ENCODE measurements at places on chromosomes 5 and 9.

DNA sequence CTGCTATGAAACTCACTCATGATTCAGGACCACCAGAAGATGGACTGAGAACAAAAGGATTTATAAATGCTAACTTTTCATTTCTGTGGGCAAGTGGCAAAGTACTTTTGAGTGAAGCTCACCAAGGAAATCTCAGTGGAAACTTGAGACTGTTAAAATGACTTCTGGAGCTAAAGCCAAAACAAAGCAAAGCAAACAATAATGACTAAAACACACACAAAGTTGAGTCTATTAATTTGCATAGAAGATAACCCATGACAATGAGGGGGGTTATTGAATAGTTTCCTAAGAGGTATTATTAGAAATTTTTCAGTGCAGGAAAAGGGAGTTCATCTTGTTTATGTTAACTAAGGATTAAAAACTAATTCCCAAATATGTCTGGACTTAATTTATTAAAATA lies 612.8 kb upstream of the FAM174A start:
- DNase-seq: no peak

DNA sequence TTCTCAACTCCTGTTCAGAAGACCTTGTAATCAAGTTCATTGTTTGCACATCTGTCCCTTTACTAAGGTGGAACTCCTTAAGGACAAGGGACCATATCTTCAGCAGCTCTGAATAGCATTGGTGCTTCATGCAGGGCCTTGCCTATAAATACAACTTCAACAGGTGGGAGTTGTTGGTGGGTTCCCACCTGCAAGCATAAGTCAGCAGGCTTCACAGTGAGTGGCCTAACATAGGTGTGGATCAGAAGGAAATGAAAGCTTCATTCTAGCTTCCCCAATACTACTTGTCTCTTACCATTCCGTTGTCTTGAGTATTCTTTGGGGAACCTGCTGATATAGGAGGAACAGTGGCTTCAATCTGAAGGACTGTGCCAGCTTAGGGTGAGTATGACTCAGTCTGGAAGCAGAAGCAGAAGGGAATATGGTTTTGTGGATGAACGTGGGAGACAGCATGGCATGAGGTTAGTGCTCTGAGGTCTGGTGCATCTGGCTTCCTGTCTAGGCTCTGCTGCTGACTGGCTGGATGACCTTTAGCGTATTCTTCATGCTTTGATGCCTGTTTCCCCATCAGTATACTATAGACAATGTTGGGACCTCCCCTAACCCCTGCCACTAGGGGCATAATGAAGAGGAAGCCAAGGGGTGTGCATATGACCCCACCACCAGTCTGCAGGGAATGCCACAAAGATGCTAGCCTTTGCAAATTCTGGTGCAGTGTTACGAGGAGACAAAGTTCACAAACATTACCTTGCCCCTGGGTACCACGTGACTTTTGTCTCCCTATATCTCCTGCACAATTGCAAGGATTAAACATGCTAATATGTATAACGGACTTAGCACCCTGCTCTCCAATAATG lies 192.3 kb downstream of the PALM2AKAP2 start:
- DNase-seq: peak; percentile 51

- DNase-seq: no peak
These were observed 11.2 kb downstream of the ACO1 start for GRCh38 chr9:32395510-32396216.

GRCh38 chr5:109350537-109351270 lies 59.1 kb downstream of the PJA2 start:
- no peak for DNase-seq

GRCh38 chr9:23850242-23850689 lies 24.2 kb upstream of the ELAVL2 start:
- DNase-seq: no peak

- DNase-seq: no peak
These were observed 18.1 kb downstream of the YTHDC2 start for GRCh38 chr5:113531481-113532159.

GRCh38 chr9:14741369-14741768 lies 18.8 kb upstream of the CER1 start:
- DNase-seq: no peak

DNA sequence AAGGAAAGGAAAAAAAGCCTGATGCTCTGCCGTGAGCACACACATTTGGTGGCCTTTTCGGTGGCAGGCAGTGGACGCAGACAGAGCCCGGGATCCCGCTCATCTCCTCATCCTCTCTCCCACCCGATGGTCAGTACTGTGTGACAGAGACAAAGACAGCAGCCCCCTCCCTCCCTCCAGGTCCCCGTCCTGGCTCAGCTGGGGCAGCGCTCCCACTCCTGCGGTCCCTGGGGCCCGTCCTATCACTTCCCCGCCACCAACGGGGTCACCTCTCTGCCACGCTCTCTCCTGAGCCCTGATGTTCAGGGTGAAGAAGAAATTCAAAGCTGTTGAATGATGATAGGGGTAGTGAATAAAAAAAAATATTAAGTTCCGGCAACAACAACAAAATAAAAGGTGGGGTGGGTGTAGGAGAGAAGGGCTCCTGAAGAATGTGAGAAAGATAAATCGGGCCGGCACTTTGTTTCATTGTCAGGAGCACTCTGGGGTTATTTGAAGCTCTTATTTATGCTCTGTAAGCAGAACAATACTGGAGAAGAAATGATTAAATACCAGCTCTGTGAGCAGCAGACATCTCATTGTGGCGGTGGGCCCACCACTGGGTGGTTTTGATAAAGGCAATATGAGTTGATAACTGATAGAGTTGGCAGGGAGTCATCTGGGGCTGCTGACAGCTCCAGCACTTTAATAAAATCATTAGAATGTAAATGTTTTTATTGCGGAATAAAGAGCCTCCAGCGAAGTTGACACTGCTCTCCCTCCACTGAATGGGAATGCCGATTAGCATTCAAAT lies 417.7 kb downstream of the IRX1 start:
- no peak for DNase-seq

- no peak for DNase-seq
These were observed 539.9 kb downstream of the ZNF608 start for GRCh38 chr5:124206540-124206939.

- DNase-seq: no peak
These were observed 100.6 kb upstream of the SELENOP start for GRCh38 chr5:42912184-42912798.

DNA sequence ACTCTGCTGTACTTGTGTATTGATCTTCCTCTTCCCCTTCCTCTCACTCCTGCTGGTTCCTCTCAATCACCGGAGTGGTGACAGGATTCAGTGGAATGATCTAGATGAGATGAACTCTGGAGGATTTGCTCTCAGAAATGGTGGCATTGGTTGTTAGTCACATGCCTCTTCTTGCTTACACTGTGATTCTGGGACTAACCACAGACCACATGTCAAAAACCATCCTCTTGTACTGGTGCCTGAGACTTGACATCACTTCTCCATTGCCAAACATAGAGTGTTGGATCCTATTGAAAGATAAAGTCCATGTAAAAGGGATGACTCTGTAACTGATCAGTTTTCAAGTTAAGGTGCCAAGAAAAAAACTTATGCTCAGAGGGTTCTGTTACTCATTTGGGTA lies 506.5 kb downstream of the DMAC1 start:
- DNase-seq: no peak

DNA sequence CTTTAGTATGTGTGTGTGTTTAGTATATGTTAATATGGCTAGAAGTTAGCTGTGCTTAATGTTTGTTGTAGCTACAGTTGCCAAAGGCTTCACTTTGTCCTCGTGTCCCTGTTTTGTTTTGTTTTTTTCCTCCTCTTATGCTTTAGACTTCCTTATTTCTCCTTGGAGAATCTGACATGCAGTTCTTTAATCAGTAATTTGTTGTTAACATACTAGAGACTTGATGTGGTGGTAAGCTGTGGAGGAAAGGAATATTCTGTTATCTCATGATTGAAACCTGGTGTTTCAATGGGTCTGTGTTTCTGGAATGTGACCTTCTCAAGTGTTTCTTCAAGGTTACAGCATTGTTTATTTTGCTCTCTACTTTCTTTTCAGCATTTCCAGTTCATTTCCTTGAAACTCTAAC lies 515.6 kb upstream of the ST8SIA4 start:
- no peak for DNase-seq

DNA sequence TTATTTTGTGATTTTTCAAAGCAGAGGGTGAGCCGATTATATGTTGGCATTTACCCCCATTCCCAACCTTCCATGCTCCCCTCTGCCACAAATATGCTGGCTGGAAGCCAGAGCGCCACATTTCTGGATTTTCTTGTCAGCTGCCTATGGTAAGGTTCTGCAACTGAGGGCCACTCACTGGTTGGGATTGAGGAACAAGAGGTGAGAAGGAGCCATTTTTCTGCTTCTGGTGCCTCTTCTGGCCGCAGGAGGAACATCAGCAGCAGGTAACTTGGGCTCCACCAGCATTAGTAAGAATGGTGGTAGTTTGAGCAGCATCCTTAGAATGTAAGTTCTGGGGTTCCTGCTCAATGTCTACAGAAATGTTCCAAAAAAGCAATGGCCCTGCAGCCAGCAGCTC lies 159.5 kb upstream of the MAST4 start:
- no peak for DNase-seq

DNA sequence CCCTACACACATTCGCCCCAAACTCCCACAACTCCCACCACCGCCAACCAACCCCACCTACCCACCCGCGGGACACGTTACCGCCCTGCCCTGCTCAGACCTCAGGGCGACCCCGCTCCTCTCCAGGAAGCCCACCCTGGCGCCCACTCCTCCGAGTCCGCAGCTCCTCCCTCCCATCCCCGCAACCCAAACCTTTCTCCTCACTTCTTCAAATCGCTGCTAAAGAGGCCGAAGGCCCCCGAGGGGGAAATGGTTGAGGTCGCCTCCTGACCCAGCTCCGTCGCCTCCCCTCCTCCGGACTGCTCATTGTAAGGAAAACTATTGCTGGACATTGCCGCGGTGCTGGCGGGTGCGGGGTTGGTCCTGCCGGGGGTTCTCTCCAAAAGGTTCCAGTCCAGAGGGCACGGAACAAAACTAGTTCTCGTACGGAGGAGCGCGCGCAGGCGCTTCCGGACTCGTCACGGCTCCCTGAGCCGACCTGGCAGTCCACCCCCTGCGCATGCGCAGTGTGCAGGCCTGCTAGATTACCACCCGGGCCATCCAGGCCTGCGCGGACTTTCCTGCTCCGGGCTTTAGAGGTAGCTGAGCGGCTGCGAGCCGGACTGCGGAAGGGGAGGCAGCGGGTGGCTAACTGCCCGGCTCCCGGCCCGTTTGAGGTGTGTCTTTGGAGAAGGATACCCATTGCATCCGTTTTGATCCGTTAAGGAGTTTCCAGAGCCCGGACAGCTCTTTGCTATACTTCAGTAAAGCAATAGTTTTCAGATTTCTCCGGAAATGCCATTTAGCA lies at the start of gene AP3B1:
Gene AP3B1 (minus strand): TSS at position 451 of the 787 bp plus-strand sequence. CDS start 119 bp downstream, at position 332.
- DNase-seq: peak; percentile 93

DNA sequence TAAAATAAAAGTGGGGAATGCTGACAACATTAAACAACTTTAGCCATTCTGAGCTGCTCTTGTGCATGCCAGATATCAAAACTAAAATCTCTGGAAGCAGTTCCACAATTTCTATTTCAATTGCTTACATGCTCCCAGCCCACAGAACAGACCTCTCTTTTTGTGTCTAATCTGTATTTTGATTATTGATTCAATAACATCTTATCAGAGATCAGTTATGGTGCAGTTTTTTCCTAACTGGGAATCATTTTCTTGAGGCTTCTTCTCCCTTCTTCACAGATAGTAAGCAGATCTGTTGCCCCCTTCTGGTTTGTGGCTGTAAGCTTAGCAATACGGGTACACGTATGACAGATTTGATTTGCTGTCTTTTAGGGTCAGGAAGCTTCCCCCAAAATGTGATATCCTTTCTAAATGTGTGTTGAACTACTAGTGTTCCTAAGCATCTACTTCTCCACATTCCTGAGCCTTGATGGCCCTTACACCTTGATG lies 39.4 kb downstream of the MRPS27 start:
- peak; percentile 14 for DNase-seq

DNA sequence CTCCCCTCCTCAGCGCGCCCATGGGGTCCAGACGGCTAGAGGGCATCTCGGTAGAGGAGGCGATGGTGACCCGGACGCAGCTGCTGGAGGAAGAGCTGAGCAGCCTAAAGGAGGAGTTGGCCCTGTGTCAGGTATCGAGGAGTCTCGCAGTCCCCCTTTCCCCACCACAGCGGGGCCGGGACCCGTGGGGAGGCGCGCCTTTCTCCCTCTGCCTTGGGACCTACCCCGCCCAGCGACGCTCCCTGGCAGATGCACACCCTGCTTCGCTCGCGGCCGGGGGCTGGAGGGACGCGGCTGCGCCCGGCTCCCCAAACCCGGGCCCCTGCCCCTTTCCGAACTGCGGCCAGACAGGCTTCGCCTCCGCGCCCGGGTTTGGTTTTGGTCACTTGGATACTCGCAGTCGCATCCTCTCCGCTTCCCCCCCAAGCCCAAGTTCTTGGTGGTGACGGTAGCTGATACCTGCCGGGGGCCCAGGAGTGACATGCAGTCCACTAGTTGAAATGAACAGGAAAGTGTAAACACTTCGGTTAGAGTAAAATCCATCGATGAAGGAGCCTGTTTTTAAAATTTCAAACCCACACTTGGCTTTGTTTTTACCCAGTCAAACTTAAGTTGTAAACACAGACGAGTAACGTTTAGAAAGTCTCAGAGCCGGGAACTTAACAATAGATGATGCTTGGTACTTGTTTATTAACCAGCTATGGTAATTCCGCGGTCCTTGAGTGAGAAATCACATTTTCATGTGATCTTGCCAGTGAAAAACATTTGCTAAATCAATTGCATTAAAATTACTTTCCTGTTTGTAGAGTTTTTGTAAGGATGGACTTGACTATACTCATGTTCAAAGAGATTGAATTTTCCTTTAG lies 688 bp downstream of the CNTLN start:
- peak; percentile 39 for DNase-seq

DNA sequence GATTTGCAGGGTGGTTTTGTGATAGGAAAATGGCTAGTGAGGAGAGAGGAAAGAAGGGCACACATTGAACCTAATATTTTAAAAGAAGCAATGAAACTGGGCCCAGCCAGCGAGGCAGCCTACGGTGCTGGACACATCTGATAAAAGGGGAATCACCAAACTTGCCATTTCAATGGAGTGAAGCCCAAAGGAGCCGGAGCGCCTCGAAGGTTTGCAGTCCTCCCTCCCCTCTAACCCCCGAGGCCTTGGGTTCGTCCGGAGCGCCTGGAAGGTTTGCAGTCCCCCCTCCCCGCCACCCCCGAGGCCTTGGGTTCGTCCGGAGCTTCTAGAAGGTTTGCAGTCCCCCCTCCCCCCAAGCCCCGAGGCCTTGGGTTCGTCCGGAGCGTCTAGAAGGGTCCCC lies 132.6 kb downstream of the TENT4A start:
- DNase-seq: no peak

Data from head of caudate nucleus (tissue), 42 donors.